ENCODE measurements at places on chromosomes 16 and 17.
A peak's percentile ranks its signal among the peaks of the same experiment; 100 is the strongest.

- DNase-seq: no peak
These were observed 415.9 kb upstream of the ERCC4 start for GRCh38 chr16:13503960-13504635.

DNA sequence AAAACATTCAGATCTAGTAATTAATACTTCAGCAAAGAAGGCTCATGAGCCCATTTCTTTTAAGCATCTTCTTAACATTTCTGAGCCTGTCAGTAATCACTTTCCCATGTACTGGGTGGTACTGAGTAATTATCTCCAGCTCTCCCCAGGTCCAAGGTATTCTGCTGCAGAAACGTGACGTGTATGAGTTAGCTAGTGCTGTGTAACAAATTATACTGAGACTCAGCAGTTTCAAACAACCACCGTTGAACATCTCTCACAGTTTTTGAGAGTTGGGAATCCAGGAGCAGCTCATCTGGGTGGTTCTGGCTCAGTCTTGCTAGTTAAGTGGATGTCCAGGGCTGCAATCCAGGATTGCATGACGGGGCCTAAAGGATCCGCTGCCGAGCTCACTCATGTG is 25.2 kb downstream of the C16orf95 start:
- DNase-seq: no peak

GRCh38 chr16:20023190-20023589 is 50.5 kb downstream of the GPR139 start:
- peak; percentile 5 for DNase-seq

DNA sequence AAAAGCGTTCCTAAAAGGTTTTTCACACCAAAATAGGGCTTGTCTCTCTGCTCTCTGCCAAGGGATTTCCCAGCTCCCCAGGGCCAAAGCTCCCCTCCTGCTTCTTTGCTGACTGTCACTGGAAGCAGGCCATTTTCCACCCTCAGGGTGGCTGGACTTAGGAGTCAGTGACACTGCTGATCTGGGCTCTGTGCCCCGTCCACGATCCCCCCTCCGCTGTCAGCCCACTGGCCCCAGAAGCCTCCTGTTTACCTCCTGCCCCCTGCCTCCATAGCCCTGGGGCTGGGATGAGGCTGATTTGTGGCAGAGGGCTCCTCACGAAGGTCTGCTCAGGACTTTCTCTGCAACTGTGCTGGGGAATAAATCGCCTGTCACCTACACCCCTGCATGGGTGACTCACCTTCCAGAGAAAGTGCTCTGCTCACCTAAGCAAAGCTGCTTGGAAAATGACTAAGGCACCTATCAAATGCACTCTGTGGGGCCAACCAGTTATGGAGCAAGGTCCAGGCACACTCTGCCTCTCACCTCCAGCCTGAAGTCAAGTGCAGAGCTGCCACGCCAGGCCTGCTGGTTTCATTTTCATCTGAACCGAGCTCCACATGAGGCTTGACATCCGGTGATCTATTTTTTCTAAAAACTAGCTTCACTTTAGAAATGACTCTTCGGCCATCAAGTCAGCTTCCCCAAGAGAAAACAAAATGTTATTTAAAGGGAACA is 4.9 kb downstream of the MAP3K14 start:
- DNase-seq: no peak

DNA sequence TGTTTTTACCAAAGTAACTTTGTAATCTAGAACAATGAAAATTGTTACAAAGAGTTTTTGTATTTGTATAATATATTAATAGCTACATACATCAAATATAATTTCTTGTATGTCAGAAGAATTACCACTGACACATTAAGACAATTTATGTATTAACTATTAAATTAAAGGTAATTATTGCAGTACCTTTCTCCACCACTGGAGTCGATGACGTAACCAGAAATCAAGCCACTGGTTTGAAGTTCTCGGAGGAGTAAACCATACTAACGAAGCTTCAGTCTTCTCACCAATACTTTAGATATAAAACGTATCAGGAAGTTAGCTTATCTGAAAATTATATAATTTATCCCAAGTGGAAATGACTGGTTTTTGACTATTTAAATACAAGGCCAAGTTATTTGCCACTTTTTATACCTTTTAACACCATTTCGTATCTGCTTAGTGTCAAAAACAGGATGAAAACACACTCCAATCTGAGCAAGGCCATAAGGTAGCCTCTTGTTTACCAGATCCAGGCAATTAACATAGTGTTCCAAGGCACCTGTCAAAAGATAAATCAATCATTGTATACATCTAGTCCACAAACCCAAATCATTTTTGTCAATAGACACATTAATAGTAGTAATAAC is 4.3 kb downstream of the POLG2 start:
- no peak for DNase-seq

- no peak for DNase-seq
These were observed 92.5 kb downstream of the ASIC2 start for GRCh38 chr17:33200587-33200986.

- DNase-seq: peak; percentile 55
These were observed 783 bp downstream of the BHLHA9 start for GRCh38 chr17:1271030-1271423.

DNA sequence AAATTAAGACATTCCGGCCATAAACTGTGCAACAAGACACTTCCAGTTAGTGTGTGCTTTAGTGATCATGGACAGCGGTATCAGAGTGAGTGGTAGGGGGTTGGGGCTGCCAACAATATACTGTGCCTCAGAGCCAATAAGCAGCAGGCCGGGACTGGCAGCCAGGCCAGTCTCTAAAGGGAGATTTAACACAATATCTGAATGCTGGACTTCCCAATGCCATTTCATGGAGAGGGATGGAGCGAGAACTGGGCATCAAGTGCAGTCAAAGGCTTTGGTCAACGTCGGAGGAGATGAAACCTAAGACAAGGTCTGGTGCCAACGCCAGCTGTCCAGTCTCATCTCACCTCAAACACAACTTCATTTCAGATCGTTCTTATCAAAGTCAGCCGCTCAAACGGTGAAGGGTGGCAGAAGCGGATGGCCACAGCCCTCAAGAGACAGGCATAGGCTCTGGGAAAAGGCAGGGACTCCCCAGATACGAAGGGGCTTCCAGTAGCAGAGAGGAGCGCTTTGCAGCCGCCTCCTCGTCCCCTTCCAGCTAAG is 935 bp downstream of the USP32 start:
- DNase-seq: no peak

DNA sequence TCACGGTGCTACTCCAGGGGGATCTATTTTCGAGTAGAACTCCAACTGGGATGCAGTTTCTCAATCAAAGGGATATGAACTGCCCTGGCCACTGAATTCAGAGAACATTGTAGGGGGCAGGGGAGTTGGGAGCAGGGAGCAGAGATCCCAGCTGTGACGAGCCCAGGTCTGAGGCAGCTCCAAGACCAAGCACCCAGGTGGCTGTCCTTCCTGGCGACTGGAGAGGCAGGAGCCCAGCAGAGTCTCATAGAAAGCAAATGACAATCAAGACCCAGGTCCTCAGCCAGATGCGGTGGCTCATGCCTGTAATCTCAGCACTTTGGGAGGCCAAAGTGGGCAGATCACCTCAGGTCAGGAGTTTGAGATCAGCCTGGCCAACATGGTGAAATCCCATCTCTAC is 60.1 kb downstream of the TK2 start:
- no peak for DNase-seq

DNA sequence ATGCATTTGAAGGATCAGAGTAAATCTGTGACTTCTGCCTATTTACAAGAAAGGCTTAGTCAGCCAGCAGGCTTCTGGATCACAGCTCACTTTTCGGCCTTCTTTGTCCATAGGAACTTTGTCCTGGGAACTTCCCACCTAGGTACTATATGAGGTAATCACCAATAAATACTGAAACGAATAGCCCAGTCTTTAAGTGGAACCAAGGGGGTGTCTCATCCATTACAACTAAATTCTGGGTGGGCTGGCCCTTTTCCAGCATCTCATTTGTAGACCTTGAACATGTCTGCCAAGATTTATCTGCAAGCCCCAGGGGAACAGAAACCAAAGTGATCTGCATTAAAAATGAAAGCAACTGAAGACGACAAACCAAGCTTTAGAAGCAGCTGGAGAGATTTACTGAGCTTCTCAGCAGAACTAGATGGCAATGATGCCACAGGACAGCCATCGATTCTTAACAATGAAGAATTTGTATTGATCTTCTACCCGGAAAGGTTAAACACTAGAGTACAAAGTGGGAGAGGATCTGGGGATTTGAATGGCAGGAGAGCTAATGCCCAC is 55.5 kb downstream of the SNX11 start:
- DNase-seq: no peak

- DNase-seq: no peak
These were observed 54.0 kb downstream of the DYNLRB2 start for GRCh38 chr16:80594756-80595155.

DNA sequence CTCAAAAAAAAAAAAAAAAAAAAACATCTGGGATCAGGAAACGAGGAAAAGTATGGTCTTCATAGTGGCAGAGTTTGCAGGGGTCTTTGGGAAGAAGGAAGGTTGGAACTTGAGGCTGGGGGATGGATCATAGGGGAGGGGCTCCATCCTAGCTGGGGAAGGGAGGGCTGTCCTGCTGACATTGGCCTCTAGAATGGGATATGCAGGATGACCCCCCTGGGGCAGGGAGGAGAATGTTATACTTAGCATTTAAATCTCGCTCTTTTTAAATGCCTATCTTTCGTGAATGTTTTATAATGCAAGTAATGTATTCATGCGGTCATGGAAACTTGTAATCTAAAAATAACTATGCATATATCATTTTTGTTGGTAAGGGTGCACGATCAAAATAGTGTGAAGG is 33.2 kb downstream of the TMEM235 start:
- DNase-seq: no peak

DNA sequence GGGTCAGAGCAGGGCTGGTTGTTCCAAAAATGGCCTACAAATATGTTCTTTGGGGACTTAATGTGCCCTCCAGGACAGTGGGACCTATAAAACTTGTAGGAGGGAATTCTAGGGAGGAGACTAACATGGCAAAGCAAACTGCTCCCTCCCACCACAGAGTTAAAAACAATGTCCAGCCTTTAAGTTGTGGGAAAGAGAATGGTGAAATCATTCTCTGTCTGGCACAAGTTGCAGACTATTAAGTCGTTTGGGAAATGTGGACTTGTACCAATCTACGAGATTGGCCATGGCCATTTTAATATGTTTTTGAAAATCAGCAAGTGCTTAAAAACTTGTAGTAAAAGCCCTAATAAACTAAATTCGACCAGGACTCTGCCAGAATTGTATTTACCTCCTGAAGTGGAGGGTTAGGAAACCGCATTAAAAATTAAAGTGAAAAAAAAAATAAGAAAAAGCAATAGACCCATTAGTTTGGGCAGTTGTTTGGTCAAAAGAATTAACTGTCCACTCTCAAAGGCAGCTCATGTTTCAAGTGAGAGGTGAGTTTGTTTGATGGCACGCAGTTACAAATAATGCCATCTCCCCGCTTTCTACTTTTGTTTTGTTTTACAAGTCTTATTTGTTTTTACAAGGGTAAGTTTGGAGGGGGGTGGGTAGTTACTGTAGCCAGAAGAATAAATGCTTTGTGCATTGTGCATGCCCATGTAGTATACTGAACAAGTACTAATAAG is 32.4 kb downstream of the ANKFN1 start:
- DNase-seq: no peak

GRCh38 chr17:32265192-32265923 is at the start of gene RHBDL3:
TSS of gene RHBDL3 (plus strand) at chr17:32265832. CDS start at chr17:32266190, 358 bp downstream.
- no peak for DNase-seq

- DNase-seq: no peak
These were observed 1.2 kb upstream of the TNRC6C start for GRCh38 chr17:77957235-77957856.

- no peak for DNase-seq
These were observed 13.8 kb downstream of the USP22 start for GRCh38 chr17:21029036-21029435.

DNA sequence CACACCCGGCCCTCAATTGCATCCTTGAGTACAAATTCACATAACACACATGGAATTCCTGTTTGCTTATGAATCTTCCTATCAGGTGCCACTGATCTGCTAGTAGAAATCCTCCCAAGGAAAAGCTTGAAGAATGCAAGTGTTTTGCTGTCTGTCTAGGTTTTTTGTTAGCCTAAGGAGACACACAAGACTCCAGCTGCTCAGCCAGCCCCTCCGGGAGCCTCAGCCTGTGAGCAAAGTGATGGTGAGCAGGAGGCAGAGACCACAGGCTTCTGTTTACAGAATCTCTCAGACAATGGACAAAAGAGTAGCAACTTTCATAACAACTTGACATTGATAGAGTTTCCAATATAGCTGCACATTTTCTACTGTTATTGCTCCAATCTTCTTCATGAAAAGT is 18.4 kb upstream of the PRKCA start:
- DNase-seq: no peak

DNA sequence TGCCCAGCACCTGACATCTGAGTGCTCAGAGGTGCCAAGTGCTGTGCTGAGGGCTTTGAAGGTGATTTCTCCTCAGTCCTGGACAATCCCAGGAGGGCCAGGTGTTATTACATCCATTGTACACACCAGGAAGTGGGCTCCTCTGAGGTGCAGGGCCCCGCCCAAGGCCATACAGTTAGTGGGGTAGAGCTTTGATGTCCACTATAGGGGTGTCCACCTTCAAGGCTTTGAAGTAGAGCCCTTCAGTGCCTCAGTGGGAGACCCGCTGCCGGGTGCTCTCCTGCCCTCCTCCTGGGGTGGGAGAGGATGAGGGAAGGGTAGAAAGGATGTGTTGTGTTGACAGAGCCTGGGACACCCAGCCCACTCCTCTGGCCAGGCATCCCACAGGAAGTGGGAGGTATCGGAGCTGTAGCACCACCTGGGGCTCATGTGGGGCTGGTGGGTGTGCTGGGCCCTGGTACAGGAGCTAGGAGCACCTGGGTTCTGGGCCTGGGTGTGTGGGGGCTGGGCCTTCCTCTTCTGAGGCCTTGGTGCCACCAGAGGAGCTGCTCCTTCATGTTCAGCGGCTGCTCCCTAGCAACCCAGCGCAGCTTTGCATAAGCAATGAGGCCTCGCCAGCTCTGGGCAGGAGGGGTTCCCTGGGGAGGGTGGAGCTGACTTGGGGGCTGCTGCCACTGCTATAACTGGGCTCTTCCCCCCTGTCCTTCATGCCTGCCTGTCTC is 7.4 kb downstream of the LASP1 start:
- no peak for DNase-seq

- no peak for DNase-seq
These were observed 87.0 kb upstream of the FBXO47 start for GRCh38 chr17:39054111-39054645.

DNA sequence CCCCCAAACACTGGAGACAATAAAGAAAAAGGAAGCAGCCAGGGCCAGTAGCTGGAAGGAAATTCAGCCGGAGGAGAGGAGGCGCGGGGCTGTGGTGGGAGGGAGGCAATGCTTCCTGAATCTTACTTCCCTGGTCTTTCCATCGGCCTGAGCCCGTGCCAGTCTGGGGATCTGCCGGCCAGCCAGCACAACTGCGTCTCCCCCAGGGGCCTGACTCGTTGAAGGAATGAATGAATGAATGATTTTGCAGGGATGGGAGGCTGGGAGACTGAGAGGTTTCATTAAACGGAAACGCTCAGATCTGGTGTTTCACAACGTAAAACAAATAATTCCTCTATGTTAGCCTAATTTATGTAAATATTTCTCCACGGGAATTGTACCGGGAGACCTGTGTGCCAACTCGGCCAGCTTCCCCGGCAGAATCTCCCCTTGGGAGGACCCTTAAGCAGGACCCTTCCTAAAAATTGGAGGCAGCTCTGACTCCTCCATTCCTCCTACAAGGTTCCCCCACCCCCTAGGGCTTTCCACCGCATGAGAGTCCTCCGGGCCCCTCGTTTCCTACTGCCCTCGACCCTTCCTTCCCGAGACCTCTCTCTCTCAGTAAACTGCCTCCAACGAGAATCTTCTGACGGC is 1.3 kb upstream of the BAIAP2 start:
- no peak for DNase-seq

- no peak for DNase-seq
These were observed 574.6 kb upstream of the HSBP1 start for GRCh38 chr16:83233153-83233552.

GRCh38 chr17:9475101-9475658 is 100.4 kb downstream of the STX8 start:
- no peak for DNase-seq
